Substantia nigra (tissue), 51 donors: ENCODE measurements at places on chromosomes 13 and 19.
A peak's percentile ranks its signal among the peaks of the same experiment; 100 is the strongest.

GRCh38 chr19:35142606-35143230, 337 bp upstream of the FXYD7 start:
- DNase-seq = peak; percentile 32

DNA sequence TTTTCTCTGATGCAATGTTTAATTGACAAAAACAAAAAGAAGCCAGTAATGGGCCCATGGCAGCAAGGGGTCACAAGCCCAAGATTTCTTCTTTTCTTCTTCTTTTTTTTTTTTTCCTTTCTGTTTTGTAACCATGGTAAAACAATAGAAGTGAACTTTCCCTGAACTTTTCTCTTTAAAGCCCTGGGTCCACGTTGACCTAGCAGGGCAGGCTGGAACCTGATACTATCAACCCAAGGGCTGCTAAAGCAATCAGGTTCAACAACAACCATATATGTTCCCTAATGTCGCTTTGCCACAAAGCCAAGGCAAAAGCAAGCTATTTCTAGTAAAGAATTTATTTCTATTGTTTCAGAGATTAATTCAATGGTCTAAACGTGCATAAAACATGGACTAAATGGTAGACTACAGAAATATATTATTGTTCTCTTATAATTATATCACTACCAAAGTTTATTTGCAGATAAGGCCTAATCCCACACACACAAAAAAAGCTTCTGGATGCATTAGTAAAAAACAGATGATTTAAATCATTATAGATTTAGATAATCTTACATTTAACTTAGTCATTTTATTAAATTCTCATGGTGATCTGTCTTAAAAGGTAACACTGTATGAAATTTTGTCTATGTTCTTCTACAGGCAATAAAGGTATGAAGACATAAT, 153.9 kb downstream of the DACH1 start:
- no peak for DNase-seq

- DNase-seq = no peak
Measured at GRCh38 chr13:29583073-29583785, 12.3 kb downstream of the SLC7A1 start.

DNA sequence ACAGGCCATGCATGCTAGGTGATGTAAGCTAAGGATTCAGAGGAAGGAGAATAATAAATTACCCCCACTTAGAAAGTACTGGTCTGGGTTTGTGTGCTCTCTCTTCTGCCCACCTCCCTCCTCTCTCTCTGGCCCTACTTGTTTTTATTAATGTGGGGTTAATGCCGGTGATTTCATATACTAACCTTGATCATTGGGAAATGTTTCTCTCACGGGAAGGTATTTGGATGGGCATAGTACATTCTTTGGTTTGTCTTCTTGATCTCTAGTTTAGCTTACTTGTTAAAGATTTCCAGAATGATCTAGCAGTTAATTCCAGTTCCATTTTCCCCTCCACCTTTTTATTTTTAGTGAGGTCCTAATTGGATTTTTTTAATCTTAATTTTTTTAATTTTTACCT, 24.6 kb downstream of the ARHGAP35 start:
- no peak for DNase-seq

- no peak for DNase-seq
Measured at GRCh38 chr13:45333977-45334922, 6.7 kb downstream of the TPT1 start.

- DNase-seq = no peak
Measured at GRCh38 chr13:113732961-113733950, 25.8 kb upstream of the TMEM255B start.

- DNase-seq = no peak
Measured at GRCh38 chr13:82076496-82076895, 1735.6 kb upstream of the SPRY2 start.

DNA sequence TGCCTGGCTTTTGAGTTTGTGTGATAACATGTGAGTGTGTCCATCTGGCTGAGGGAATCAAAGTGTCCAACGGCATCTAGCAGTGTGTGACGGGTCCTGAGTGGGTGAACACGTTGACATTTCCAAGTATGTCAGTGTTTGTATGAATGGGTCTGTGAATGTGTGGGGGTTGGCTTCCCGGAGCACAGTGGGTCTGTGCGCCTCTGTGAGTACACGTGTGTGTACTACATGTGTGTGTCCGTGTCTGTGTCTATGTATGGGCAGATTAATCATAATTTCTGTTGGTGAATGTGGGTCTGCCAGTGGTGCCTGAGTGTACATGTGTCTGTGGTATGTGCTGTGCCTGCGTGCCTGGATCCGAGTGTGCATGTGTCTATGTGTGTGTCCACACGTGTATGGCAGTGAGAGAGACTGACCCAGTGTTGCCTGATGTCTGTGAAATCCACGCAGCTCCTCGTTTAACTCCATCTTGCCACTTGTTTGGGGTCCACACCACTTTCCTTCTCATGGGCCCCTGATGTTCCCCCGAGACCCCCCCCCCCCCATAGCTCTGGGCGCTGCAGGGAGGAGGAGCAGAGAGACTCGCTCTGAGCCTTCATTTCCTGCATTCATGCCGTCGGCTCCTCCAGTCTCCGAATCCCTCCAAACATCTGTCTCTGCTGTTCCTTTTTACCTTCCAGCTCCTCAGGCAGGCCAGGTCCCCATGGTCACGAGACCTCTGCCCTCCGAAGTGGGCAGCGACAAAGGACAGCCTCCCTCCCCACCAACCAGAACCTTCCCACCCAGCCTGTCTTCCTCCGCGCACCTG, 5.3 kb downstream of the CCDC8 start:
- DNase-seq = no peak
